ENCODE measurements at places on chromosomes 5 and 9.

DNA sequence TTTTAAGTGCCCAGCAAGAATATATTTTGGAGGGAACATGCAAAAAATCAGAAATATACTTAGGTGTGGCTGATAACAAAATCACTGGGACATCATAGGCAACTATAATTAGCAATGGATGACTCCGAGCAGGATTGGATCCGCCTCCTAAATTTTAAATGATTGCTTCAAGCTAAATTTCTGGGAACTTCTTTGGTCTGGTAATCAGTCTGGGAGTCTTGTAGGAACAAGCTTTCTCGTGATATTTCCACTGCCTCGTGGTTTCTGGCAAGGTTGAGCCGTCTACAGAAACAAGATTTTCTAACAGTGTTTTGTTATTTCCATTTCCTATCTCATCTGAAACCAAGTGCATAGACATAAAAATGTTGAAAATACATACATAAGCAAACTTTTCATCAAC is 232.6 kb downstream of the BNC2 start:
- DNase-seq: no peak

DNA sequence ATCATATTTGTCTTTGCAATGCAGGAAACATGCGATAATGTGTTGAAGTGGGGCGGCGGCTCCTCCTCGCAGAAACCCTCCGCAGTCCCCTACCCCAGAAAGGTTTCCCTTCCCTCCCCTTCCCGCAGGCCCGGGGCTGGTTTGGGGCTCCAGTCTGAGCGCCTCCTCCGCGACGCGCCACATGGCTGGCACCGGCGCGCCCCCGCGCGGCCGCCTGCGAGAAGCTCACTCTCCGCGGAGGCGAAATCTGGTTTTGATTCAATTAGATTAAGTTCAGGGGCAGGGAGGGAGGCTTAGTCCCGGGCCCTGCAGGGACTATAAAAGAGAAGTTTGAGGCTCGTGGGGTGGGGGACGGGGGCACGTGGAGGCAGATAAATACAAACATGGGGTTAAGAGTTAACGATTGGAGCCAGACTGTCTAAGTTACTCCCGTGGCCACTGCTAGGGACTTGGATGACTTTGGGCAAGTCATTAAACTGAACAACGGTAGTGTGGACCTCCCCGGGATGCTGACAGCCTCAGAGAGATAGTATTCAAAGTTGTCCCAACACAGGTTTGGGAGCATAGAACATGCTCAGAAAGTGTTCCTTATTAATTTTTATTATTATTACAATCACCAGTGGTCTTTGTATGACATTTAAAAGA is 69.4 kb downstream of the MSX2 start:
- DNase-seq: peak; percentile 16

- DNase-seq: no peak
Observed at GRCh38 chr9:87594194-87594593, 96.5 kb downstream of the DAPK1 start.

GRCh38 chr9:38447703-38448102 is 23.4 kb upstream of the IGFBPL1 start:
- no peak for DNase-seq

GRCh38 chr9:25472681-25473080 is 205.6 kb downstream of the TUSC1 start:
- DNase-seq: no peak

- DNase-seq: no peak
Observed at GRCh38 chr9:89676281-89676680, 71.5 kb downstream of the GADD45G start.

- no peak for DNase-seq
Observed at GRCh38 chr9:93711002-93711401, 134.6 kb downstream of the PHF2 start.

- DNase-seq: peak; percentile 62
Observed at GRCh38 chr5:108418197-108418596, 36.3 kb upstream of the FBXL17 start.

All from caudate nucleus (tissue), 63 donors.